Common myeloid progenitor, CD34-positive (primary cell): ENCODE measurements at places on chromosomes 6 and 20.

DNA sequence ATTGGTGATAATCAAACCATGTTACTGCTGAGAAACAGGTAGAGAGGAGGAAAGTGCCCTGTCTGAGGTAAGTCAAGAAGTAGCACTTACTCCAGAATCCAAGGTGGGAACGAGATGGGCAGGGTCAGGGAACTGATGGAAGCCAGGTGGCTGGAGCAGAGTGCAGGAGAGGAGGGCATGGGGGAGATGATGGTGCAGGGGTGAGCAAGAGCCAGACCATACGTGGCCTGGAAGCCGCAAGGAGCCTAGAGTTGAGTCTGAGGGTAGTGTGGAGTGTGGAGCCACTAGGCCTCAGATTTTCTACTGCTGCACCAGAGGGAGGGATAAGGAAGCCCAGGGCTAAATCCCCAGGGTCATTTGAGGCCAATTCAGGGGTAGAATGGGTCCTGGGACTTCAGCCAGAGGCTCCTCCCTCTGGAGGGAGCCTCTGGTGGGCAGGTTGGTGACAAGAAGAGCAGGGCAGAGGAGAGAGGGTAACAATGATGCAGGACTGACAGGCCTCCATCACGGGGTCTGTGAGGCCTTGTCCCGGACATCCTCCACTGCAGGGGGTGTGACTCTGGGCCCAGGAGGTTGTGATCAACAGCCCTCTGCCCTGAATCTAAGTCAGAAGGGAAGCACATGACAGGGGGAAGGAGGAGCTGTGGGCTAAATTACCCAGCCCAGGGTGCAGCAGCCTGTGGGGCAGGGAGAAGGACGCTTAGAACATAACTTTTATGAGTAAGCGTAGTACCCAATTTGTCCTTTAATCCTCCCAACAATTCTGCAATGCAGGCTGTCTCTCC is 28.7 kb downstream of the COX4I2 start:
- DNase-seq: peak; percentile 83

DNA sequence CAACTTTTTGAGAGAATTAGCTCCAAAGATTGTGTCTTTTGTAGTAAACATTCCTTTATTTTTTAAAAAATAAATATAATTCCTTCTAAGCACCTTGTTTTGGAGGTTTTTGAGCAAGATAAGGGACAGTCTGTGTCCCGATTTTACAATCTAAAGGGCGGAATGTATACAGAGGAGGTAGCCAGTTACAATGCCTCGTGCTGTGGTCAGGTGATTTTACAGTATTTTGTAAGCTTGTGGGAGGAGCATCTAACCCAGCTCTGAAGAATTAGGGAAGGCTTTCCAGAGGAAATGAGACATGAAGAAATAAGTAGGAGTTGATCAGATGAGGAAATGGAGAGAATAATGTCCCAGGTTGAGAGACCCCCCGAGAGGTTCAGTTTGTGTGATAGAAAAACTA is 1.3 kb downstream of the HINT3 start:
- DNase-seq: no peak

GRCh38 chr6:40907198-40907701 is 131.8 kb downstream of the UNC5CL start:
- DNase-seq: no peak

DNA sequence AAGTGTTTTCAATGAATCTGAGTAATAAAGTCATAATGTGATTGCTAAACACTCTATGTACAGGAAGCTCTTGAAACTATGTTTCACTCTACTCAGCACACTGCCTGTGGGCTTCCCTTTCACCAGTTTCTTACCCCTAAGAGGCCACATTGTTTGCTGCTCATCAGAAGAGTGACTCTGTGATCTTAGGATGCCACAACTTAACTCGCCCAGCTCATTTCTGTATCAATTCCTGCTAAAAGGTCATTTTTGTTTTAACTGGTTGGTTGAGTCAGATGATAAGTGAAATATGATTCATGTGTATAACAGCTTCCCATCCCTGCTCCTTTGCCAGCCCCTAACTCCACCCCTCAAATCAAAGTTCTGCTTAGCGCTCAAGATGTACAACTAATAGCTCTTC is 9.8 kb upstream of the NDUFAF4 start:
- DNase-seq: no peak

DNA sequence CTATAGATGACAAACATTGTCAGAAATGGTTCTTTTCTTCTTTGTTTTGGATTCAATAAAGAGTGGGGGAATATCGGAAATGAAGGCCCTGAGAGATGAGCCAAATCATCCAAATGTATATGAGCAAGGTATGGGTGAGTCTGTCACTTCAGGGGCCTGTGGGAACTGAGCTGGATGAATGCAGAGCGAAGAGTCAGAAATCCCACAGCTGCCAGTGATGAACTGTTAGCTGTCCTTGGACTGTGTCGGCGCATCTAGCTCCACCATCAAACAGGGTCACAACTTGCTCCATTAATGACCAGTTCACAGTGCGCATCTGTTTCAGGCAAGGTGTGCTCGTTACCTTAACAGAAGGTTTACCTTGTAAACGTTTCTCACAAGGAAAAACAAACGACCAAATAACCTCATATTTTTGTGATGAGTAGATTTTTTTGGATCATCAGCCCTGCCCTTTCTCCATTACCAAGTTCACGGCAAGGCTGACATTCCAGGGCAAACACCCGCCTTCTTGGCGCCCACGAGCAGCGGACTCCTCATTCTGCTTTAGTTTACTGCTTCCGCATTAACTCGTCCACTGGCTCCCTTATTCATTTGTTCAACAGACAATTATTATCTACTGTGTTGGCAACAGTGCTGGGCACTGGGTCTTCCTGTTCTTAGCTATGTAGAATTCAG is 15.0 kb upstream of the CCN6 start:
- DNase-seq: no peak

GRCh38 chr20:12790859-12791258 is 217.9 kb upstream of the SPTLC3 start:
- DNase-seq: no peak

GRCh38 chr6:100276311-100277057 is 188.2 kb downstream of the SIM1 start:
- DNase-seq: no peak

GRCh38 chr20:32623667-32624157 is 38.6 kb upstream of the NOL4L start:
- no peak for DNase-seq

DNA sequence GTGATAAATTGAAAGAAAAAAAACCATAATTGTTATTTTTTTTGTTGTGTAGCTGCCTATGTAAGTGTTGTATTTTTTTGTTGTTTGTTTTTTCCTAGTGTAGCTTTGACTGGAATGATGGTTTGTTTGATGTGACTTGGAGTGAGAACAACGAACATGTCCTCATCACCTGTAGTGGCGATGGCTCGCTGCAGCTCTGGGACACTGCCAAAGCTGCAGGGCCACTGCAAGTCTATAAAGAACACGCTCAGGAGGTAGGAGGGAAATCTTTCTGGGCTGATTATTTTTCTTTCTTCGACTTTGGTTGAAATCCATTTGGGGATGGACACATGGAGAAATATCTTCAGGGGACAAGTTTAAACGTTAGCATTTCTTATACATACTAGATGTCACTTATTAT is 3.8 kb downstream of the PEX7 start:
- no peak for DNase-seq

DNA sequence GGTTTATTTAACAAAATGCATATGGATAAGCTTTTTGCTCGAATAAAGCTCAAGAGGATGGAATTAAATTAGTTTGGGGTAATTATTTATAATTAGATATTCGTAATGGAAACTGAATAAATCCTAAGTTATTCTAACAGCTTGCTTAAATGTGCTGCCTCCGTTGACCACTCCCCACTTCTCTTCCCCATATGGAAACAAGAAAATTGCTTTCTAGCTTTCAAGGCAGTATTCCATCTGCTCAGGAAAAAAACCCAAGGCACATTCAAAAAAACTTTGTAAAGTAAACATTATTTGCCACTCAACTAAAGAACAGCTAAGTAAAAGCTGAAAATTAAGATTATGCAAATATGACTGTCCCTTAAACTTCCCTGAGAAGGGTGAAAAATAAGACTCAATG is 369.2 kb downstream of the HAO1 start:
- DNase-seq: no peak

- DNase-seq: peak; percentile 90
Measured at GRCh38 chr6:136526196-136526930, 23.9 kb downstream of the MAP7 start.

DNA sequence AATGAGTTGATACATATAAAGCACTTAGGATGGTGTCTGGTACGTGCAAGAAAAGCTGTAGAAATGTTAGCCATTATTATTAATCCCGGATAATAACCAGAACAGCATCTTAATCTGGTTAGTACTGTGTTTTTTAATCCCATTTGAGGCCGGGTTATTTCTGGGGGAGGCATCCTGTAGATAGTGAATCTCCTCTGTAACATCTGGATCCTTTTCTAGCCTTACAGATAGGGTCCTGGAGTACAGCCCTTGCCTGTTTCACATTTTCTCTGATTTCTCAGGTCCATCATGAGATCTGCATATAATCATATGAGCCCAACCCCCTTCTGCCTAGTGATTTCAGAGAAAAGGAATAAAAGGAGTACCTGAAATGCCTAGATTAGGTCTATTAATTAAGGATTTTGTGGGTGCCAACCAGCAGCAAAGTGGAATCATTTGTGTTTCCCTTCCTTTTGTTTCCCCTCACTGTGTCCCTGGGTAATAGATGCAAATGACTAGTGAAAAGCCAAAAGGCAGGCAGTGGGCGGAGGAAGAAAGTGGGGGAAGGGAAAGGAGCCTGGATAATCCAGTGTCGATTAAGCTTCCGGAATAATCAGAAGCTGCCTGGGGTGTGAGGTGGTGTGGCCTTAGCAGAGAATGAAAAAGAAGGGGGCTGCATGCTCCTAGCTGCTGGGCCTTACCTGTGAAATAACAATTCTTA is 88.9 kb downstream of the SOBP start:
- no peak for DNase-seq

- DNase-seq: peak; percentile 37
Measured at GRCh38 chr6:163460307-163460782, 45.8 kb downstream of the QKI start.

- DNase-seq: no peak
Measured at GRCh38 chr6:42692137-42692911, 30.1 kb downstream of the PRPH2 start.

DNA sequence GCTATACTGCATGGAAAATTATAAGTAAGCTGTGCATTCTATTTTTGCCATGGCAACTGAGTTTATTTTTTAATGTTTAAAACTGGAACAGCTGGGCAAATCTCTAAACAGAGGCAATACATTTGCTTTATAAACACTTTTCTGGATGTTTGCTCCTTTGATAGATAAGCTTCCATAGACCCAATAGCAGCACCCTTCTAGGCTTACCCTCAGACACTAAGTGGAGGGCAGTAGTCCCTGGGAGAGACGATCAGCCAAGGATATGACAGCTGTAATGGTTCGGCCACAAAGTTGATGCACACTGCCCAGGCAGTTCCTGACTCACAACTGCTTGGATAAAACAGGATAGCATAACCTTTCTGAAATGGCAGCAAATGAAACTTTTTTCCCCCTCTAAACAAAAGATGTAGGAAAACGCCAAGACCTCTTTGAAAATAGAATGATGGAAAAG is 8.5 kb upstream of the MRPS10 start:
- DNase-seq: no peak

DNA sequence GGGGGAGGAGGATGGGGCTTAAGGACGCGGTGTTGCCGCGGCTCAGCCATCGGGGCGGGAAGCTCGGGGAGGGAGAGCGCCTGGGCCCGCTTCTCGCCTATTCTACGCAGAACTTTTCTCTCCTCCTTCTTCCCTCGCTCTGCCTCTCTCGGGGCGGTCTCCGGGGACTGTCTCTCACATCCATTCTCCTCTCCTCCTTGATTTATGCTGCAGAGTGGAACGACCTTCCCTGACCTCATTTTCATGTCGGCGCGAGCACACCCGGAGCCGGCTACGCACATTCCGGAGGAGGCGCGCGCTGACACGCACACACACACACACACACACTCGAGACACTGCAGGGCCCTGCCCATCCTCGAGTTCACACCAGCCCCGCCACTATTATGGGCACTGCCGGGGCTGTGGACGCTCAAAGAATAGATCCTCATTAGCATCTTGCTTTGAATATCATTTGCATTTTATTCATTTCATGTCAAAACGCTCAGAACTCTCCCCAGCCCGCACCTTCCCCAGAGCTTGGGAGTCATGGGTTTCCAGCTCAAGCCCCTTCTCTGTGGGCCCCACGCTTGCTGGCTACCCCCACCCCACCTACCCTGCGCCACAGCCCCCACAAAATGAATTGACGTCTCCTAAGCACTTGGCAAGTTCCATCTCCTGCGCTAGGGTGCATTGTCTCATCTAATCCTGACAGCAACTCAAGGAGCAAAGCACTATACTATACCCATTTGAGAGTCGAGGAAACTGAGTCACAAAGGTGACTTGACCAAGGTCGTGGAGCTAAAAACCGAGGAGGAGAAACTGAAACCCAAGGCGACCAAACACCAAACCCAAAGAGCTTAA is 36.8 kb downstream of the NCR2 start:
- DNase-seq: peak; percentile 70

DNA sequence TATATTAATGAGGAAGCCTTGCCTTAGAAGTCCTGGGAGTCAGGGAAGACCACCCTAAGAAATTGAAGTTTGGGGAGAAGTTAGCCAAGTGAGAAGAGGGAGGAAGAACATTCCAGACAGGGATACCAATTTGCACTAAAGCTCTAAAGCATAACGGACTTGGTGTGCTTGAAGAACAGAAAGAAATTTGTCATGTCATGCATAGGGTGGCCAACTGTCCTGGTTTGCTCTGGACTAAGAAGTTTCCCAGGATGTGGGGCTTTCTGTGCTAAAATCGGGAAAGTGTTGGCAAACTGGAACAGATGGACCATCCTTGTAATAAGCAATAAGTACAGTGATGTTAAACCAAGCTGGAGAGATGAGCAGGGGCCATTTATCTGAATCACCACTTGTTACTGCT is 217.6 kb downstream of the ZNF217 start:
- DNase-seq: no peak

GRCh38 chr20:37859406-37860171 is 43.3 kb upstream of the VSTM2L start:
- no peak for DNase-seq

DNA sequence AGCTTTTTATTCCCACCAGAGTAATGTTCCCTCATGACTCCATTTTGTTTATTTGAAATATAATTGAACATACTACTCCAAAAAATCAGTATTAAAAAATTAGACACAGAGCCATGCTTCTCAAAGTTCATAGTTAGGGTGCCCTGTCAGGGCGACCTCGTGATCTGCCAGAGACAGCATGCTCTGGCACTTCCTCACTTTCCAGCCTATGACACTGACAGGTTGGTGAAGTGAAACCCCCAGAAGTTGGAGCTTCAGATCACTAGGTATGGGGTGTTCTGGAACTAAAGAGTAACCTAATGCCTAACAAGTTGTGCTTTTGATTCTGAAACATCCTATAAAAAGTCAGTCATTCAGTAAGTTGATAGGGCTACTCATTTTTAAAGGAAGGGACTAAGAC is 93.0 kb downstream of the TBC1D7 start:
- no peak for DNase-seq

DNA sequence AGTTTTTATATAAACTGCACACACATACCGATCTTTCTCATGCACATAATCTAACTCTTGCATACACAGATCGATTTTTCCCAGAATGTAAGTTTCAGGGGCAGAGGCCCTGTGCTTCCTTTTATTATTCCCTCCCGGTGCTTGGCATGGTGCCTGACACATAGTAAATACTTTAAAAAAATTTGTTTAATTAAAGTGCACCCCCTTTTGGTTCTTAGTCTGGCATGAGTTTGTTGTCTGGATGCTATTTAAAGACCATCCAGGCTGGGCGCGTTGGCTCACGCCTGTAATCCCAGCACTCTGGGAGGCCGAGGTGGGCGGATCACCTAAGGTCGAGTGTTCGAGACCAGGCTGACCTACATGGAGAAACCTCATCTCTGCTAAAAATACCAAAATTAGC is 5.4 kb upstream of the DEK start:
- no peak for DNase-seq

GRCh38 chr6:52417675-52418111 is 2.4 kb upstream of the EFHC1 start:
- no peak for DNase-seq
